ENCODE measurements at places on chromosomes 3 and 15. TPM values are rescaled to one million over a fixed set of nuclear protein-coding genes. Genes with fewer than 3 reads are reported as not detected.

- no peak for DNase-seq
Measured at GRCh38 chr15:101530224-101530958, 40.9 kb upstream of the PCSK6 start.

DNA sequence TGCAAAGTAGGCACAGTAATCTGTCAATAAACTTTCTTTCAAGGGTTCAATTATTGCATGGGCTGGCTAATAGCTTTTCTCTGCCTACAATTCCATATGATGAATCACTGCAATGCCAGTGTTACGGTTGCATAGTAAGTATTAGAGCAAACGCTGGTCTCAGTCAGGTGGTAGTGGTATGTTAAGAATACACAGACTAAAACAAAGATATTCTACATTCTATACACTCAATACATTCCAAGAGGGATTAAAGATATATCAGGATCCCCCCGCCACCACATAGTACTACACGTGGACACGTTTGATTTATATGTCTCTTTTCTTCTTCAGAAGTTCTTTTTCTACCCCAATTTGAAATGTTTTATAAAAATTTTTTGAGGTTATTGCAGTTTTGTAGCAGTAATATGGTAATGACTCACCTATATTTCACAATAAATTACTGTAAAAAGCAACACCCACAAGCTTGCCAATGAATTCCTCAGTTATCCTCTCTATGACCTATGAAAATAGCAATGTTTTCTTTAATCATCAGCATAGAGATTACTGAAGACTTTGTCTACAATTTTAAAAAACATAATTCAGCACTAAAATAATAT, 68.2 kb downstream of the CD200R1L start:
- DNase-seq: no peak

GRCh38 chr15:68213991-68214837, 9.1 kb upstream of the CALML4 start:
- DNase-seq: peak; percentile 30

- DNase-seq: no peak
Measured at GRCh38 chr15:53911431-53911830, 66.8 kb upstream of the UNC13C start.

SLC15A2 gene
- total RNA-seq: not detected

Measured in SJSA1 (cell line).